ENCODE measurements at places on chromosomes 4 and X.

DNA sequence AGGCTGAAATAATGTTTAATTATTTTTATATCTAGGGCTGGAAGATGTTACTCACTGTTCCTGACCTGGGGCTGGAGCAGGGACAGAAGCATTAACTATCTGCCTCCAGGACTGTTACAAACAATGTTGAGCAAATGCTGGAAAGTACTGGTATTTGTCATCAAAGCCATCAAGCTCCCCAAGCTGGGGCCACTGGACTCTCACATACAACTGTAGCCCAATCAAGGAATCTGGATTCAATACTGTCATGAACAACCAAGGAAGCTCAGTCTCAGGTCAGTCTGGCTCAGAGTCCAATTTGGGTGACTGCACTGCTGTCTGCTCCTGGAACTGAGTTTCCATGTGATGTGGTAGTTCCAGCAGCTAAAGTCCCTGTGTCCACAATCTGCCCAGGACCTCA lies 50.4 kb downstream of the APOO start:
- DNase-seq = no peak

DNA sequence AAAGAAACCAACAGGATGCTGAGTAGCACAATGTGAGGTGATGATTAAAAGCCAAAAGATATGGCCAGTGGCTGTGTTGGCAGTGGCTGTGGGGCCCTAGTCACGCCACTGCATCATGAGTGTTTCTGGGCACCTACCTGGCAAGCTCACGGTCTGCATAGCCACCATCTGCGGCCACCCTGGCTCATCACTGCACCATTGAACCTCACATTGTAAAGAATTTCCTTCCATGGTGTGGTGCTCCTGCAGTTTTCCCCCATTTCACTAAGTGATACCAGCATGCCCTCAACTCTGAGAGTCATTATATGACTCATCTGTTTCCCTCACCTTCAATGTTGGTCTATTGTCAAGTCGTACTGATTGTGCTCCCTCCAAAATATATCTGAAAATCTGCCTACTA lies 45.5 kb upstream of the CLNK start:
- DNase-seq = peak; percentile 12

- DNase-seq = peak; percentile 69
Measured at GRCh38 chr4:1330761-1331590, 16.0 kb upstream of the UVSSA start.

- no peak for DNase-seq
Measured at GRCh38 chr4:77582711-77583110, 22.9 kb upstream of the CXCL13 start.

- DNase-seq = no peak
Measured at GRCh38 chr4:73606465-73606974, 13.7 kb downstream of the RASSF6 start.

DNA sequence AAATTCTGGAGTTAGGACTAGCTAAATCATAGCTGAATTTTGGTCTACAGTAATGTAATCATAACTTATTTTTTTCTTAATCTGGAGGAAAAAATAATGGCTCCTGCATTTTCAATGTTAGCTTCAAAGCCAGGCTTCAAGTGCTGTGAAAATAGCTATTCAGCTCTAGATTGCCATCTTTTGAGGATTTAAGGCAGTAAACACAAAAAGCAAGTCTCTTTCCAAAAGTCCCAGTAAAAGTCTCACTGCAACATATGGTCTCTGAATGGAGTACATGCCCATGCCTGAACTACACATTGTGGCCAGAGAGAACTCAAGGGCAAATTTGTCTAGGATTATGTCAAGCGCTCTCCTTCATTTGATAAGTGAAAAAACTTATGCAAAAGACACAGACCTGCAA lies 720.9 kb downstream of the FSTL5 start:
- DNase-seq = no peak

DNA sequence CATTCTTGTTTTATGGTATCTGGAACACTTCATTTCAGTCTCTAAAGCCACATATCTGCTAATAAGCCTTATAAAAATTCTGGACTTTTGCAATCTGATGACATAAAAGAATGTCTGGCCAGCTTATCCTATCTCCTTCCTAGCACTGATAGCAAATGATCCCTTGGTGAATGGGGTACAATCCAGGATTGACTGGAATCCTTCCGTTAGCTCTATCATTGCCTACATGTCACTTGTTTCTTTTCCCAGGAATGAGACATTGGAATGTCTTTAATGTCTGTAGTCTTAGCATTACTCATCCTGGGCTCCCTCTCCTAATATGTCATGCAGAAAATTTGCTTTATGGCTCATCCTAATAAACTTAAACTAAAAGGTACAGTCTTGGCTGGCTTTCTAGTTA lies 14.8 kb upstream of the PABPC4L start:
- no peak for DNase-seq

DNA sequence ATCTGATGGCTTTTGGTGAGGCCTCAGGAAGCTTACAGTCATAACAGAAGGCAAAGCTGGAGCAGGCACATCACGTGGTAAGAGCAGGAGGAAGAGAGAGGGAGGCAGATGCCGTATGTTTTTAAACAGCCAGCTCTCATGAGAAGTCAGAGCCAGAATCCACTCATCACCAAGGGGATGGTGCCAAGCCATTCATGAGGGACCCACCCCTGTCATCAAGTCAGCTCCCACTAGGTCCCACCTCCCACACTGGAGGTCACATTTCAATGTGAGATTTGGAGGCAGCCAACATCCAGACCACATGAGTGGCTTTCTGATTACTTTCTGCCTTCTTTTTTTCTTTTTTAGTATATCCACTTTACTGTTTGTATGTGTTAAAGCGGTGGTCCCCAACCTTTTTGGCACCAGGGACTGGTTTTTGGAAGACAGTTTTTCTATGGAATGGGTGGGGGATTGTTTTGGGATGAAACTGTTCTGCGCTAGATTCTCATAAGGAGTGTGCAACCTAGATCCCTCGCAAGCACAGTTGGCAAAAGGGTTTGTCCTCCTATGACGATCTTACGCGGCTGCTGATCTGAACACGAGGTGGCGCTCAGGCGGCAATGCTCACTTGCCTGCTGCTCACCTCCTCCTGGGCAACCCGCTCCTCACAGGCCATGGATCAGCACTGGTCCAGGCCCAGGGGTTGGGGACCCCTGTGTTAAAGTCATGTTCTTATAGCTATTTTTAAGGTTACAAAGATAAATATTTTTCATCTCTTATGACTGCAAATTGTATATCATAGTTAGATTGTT lies 61.7 kb downstream of the SLIT2 start:
- DNase-seq = peak; percentile 7

DNA sequence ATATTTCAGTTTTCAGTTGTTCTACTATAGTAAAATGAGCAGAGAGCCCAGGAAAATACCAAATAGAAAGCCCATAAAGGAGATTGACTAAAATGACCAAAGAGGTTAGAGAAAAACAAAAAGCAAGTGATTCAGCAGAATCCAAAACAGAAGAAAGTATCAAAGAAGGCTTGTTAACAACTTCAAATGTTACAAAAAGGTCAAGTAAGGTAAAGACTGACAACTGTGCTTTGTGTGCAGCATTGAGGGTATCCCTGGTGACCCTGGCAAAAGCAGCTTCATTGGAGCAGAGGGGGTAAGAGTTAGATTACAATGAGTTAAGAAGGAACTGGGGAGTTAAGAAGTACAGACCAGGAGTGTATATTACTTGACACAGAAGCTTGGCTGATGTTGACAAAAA lies 317.9 kb downstream of the OPHN1 start:
- DNase-seq = no peak

GRCh38 chr4:185520119-185520518 lies 15.2 kb downstream of the PDLIM3 start:
- no peak for DNase-seq

DNA sequence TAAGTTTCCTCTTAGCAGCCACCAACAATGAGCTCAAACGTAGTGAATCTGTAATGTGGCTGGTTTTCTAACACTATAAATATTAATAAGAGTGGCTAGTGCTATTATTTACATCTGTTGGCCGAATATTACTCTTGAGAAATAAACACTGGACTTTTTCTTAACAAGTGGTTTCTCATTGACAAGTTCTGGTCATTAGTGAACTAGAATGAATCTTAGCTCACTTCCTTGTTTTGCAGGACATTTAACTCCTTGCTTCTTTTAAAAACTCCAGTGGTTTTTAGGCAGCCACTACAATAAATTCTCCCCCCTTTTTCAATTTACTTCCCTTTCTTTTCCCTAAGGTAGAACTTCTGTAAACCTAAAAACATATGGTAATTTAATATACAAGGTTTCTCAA lies 177.2 kb downstream of the ARAP2 start:
- no peak for DNase-seq

- no peak for DNase-seq
Measured at GRCh38 chr4:75018811-75019479, 86.0 kb downstream of the PARM1 start.

- DNase-seq = no peak
Measured at GRCh38 chr4:173517781-173518424, 12.1 kb downstream of the HAND2 start.

DNA sequence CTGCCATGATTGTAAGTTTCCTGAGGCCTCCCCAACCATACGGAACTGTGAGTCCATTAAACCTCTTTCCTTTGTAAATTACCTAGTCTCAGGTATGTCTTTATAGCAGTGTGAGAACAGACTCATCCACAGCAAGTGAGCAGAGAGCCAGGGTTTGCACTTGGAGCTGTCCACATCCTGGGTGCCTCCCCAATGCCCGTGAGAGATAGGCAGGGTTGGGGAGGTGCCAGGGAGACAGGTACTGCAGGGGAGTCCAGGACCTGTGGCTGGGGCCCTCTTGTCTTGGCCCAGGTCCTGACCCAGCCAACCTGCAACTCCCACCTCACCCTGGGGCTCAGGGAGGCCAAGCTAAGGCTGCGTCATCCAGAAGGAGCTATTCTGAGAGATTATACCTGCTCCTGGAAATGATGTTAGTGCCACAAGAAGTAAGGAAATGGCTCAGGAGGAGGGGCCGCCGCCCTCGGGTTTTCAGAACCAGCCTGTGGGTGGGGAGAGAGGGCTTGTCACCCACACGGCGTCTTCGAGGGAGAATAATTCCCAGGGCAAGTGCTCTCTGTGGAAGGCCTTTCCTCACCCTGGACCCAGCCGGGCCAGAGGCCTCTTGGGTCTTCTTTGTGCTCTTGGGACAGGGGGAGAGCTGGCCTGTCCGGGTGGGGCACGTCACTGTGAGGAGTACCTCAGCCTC lies 66.5 kb downstream of the ADRA2C start:
- DNase-seq = no peak

DNA sequence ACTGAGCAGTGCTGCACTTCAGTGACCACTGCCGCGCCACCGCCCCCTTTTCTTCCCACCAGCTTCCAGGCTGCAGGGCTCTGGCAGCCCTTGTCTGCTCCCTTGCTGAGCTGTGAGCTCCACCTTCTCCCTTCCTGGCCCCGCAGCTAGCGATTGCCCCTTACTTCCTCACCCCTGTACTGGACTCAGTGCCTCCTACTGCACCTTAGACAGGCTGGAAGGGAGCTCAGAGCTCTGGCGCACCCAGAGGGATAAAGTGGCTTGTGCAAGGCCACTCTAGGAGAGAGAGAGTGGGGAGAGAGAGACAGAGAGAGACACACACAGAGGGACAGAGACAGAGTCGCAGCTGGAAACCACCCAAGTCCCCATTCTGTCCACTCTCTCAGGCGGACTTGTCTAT lies 6.0 kb downstream of the RASL11B start:
- no peak for DNase-seq

DNA sequence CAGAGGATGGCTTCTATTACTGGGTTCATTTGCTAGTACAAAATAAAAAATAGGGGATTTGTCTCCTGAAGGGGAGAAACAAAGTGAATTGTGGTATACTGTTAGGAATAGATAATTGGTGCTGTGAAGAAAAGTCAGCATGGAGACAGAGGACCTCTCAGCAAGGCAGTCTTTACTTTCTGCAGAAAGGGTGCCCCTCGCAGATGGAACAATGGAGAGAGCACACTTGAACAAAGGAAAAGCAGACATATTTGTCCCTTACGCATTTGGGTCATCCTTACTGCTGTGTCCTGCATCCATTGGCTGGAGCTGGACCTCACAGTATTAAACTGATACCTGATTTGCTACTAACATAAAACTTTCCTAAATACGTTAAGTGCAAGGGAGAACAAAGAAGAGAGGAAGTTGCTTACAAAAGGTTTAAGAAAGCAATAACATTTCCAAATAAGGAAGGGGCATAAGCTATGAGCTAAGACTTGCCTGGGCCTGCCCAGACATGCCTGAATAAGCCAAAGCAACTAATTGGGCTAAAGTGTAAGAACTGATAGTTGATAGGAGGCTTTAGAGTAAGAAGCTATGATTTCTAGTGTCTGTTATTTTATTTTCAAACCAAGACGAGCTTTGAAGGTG lies 83.8 kb downstream of the CCKAR start:
- no peak for DNase-seq

- DNase-seq = no peak
Measured at GRCh38 chr4:156312261-156312847, 358.7 kb upstream of the CTSO start.

GRCh38 chr4:162909952-162910351 lies 256.7 kb downstream of the NAF1 start:
- no peak for DNase-seq

- DNase-seq = no peak
Measured at GRCh38 chr4:145440292-145441007, 41.2 kb upstream of the SMAD1 start.

- DNase-seq = no peak
Measured at GRCh38 chrX:141642979-141643378, 53.5 kb downstream of the SPANXA2 start.

- no peak for DNase-seq
Measured at GRCh38 chr4:63458010-63458409, 951.2 kb downstream of the TECRL start.

DNA sequence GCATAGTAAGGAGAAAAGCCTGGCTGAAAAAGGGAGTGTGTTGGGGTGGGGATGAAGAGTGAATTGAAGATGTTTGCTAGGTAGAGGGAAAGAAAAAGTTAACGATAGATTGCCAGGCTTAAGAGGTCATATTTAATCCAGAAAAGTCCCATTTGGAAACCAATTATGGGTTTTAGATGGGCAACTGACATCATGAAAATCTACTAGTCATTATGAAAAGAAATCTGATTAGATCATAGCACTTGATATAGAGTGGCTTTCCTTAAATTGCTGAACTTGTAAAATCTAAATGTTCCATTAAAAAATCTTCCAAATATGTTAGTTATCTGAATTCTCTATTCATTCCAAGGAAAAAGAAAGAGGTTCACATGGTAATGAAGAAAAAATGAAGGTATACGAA lies 37.5 kb upstream of the IL21 start:
- DNase-seq = no peak

DNA sequence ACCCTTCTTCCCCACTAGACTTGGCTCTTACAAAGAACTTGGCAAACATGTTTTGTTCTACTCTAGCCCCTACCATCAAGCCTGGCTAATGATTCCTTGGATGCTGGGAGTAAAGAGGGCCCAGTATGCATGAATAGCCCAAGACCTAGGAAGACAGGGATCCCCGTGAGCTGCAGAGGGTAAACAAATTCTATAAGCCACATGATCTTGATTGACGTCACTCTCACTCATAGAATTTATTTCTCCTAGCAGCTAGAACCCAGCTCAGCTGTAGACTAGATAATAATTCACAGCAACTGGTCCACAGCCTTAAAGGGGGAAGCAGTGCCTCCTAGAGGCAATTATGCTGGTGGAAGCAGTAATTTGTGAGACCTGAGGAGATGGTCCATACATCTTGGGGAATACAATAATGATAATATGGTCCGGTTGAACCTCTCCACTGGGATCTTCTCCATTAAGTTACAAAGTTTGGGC lies 16.1 kb upstream of the USO1 start:
- peak; percentile 44 for DNase-seq
